ENCODE measurements at places on chromosomes 16 and 17. TPM values are rescaled to one million over a fixed set of nuclear protein-coding genes. Genes with fewer than 3 reads are reported as not detected.

The NEK8 gene
- 3.9 TPM for total RNA-seq

The FAM20A gene
- total RNA-seq = 15.8 TPM

The ASGR1 gene
- 0.65 TPM for total RNA-seq

The FBXO39 gene
- total RNA-seq = 0.76 TPM

The SLFN14 gene
- not detected for total RNA-seq

The AOC2 gene
- total RNA-seq = 1.3 TPM

The TBKBP1 gene
- 11.1 TPM for total RNA-seq

Data from articular chondrocyte of knee joint (primary cell).